ENCODE measurements at places on chromosomes 11 and 22. TPM values are rescaled to one million over a fixed set of nuclear protein-coding genes. Genes with fewer than 3 reads are reported as not detected.

DNA sequence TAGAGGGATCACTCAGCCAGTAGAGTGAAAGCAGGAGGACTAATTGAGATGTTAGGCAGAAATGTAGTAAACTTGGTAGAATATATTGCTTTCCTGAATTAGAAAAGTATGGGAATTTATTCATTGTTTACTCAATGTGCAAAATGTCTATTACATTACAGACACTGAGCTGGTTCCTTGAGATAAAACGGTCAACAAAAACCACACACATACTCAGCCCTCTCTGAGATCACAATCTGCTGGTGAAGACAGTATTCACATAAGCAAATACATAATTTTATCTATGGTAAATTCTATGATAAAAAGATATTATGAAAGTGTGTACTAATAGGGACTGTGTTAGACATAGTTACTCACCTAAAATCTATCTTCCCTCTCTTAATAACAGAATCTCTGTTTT, 833.5 kb downstream of the KCNA4 start:
- DNase-seq, result no peak

Gene PTPRCAP
- 230 TPM for total RNA-seq

Gene FXYD2
- 0.54 TPM for total RNA-seq

DNA sequence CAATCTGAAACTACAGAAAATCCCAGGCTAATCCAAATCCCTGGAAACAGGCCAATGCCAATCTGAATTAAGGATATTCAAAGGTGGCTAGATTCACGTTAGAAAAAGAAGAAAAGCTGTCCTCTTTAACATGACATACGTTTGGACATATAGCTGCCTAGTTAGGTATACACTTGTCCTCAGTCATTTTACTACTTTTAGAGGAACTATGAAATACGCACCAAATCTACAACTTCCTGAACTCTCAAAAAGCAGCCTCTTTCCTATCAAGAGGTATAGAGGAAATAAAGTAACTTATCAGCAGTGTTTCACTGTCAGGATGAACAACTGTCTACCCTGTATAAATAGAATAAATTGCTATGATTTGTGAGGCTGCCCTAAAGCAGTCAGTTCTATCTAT, 24.0 kb downstream of the KMT5B start:
- peak; percentile 17 for DNase-seq

Gene ZNF214
- total RNA-seq, result 1.3 TPM

DNA sequence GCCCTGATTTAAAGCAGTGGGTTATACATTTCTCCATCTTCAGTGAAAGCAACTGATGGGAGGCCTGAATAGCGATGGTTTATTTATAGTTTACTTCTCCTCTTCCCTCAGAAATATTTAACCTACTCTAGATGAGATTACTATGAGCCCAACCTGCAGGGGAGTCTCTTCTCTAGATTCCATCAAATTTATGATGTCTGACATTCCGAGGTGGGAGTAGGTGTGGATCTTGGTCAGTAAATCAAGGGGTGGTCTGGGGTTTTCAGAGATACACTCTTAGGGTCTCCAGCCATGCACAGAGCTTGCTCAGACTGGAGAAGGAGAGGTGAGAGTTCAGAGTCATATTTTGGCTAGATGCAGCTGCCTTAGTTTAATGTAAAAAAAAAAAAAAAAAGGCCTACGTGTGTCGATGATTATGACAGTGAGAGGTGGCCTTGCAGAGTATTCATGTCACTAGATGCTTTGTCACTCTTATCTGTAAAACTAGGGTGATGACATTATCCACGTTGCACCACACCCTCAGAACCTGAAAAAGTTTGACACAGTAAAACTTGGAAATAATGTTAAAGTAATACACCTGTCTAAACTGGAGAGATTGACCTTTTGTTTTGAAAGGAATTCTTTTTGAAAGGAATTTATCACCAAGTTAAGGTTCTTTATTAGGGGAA, 81.2 kb downstream of the EXT2 start:
- DNase-seq, result no peak

DNA sequence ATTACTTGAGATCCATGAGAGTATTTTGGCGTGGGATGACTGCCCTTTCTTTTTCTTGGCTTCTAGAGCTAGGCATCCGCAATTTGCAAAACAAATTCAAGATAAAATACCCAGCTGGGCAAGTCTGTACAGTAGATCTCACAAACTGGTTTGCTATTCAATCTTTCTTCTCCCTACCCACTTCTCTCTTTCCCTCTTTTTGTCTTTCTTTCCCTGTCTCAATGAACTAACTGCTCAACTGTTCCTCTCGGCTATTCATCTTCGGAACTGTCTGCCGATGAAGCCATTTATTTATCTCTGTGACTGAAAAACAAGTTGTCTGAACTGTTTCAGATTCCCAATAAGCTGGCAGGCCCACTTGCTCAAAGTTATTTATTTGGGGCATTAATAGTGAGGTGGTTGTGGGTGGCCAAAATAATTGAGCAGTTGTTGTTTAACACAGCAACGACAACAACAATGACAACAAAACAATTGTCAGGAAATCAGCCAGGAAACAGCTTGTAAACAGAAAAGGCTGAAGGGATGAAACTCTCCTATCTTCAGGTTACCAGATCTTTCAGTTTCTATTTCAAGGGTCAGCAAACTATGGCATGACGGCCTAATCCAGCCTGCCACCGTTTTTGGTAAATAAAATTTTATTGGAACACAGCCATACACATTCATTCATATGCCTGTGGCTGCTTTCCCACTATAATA, 76.0 kb upstream of the MTMR2 start:
- DNase-seq, result no peak

DNA sequence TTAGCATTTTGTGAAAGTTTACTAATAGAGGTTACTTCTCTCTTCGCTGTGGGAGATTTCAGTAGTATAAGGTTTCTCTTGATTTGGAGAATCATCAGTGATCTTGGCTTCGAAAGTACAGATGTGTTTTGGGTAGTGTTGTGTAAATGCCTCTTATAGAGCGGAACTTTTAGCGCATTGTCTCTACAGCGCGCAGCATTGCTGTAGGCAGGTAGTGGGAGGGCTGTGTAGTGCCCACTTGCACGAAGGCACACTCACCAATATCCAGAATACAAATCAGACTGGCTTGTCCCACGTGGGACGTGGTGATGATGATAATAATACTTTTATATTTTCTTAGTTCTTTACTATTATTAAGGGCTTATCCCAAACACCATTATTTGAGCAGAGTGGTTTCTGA, 51.4 kb downstream of the FAM83F start:
- DNase-seq, result no peak

DNA sequence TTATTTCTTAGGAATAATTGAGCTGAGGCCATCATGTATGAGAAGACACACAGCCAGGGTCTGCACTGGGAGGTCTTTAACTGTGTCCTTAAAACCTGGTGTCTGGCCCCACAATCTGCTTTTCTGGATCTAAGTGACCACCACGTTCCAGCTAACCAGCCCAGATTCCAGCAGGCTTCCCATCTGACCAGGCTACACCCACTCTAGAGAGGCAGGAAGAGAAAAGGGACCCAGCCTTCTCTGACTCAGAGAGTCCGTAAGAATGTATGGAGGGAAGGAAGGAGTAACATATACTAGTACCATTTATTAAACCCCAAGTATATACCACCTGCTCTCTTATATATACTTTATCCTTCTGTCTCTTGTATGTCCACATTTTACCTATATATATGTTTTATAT, 80.1 kb downstream of the LDLRAD3 start:
- no peak for DNase-seq

DNA sequence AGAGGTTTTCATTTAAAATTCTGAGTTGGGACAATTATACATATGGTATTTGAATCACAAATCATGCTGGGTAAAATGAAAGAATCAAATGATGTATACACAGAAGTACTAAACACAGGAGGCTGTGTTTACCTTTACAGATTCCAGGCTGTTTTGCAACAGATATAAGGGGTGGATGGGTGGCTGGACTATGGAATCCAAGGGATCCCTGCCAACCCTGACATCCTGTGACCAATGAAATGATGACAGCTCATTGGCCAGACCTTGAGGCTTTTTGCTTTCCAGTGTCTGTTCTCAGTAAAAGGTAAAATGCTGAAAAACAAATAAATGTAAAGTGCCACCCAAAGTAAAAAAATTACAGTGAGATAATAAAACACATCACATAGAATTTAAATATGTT, 3.3 kb upstream of the DDI1 start:
- no peak for DNase-seq

Gene OR8D4
- not detected for total RNA-seq

Gene BRSK2
- 4.0 TPM for total RNA-seq

Gene TRIM48
- total RNA-seq, result not detected

DNA sequence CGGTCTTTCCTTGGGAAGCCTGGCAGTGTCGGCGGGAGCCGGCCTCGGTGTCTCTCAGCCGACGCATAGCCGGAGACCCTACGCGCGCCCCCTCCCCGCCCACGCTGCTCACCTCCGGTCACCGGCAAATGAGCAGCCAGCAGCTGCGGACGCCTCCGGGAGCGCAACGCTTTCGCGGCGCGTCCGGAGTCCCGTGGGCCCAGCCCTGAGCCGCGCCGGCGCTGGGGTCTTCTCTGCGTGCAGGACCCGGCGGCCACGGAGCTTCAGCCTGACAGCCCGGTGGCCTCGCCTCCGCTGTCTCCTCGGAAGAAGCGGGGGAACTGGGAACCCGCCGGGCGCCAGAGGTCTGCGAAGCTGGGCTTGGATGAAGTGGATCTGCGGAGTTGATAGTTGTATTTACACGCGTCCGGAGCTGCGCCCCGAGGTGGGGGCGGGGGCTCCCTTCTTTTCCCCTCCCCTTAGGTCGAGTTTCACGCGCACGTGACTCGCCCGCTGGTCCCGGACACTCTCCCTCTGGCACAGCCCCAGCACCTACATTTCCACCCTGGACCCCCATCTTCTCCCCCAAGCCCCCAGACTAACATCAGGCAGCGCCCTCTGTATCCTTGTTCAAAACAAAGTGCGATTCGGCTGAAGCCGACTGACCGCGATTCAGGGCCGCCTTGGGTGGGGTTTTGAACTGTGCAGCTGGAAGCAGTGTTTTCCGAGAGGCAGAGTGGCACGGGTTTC, at the start of gene SLC43A1:
SLC43A1 (minus strand) TSS at position 371 of the 729 bp plus-strand sequence. CDS start 1,591 bp downstream, outside the sequence.
- peak; percentile 17 for DNase-seq

Gene CAPRIN1
- 145 TPM for total RNA-seq

Gene SLC22A6
- not detected for total RNA-seq

Gene ZNF215
- 2.7 TPM for total RNA-seq

DNA sequence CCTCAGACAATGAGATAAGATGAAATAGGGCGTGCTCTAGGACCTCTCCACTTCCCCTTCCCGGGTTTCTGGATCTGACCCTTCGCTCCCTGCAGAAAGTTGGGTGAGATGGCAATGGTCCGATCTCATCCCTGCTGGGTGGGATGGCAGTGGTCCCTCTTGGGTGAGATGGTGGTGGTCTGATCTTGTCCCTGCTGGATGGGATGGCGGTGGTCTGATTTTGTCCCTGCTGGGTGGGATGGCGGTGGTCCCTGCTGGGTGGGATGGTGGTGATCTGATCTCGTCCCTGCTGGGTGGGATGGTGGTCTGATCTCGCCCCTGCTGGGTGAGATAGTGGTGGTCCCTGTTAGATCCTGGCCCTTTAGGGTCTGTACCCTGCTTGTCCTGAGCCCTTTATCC, 21.3 kb downstream of the ST14 start:
- no peak for DNase-seq

Gene BATF2
- total RNA-seq, result 0.81 TPM

Gene SLC22A8
- total RNA-seq, result not detected

DNA sequence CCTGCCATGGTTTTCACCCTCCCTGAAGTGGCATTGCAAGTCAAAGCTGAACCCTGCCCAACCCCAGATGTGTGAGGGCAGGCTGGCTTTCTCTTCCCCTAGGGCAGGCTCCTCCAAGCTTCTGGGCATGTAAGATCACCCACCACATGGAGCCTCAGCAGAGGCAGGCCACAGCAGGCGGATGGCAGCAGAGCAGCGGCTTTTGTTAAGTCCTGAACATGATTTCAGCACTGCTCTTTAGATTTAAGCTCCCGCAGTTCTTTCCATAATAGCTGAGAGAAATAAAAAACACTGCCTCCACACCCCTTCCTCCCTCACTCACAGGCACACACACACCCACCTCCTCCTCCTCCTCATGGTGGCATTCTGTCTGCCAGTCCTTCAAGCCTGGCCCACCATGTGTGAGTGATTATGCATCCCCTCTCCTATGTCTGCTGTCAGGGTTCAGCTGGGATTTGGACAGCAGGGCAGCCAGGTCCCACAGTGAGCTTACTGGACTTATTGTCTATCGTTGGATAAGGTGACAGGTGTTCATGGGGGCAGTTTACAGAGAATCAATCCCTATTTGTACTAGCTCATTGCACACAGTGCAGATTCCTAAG, 5.0 kb upstream of the NTM start:
- no peak for DNase-seq

Gene PHOX2A
- not detected for total RNA-seq

- no peak for DNase-seq
Measured at GRCh38 chr11:30565027-30565426, 21.1 kb downstream of the MPPED2 start.

DNA sequence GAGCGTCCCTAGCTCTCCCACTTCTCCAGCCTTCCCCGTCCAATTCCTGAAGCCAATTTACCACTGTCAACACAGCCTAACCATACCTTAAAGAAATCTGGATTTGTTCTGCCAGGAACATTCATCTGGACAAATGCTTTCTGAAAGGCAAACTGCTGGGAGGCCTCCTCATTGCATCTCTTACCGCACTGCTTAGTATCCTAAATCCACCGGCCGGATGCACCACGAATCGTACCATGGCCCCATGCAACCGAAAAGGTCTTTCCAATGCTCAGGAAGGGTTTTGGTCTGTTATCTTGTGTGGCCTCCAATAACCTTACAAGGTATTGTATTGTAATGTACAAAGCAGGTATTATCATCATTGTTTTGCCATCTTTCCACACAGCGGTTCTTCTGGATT, 57.6 kb downstream of the MYH9 start:
- no peak for DNase-seq

DNA sequence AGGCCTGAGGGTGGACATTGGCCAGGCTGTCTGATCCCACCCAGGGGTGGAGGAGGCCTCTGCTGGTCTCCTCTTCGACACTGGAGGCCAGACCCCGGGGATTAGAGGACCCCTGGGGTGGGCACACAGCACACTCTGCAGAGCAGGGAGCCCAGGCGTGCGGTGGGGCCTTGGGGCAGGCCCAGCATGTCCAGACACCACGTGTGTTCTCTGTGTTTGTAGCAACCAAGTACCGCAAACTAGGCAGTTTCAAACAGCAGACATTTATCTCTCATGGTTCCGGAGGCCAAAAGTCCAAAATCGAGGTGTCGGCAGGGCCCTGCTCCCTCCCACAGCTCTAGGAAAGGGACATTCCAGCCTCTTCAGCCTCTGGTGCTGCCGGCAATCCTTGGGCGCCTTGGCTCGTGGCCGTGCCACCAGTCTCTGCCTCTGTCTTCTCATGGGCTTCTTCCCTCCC, 1.5 kb downstream of the PANX2 start:
- DNase-seq, result no peak

- peak; percentile 66 for DNase-seq
Measured at GRCh38 chr11:13486926-13487660, 8.7 kb downstream of the PTH start.

Gene BTBD18
- not detected for total RNA-seq

Gene FZD4
- 0.27 TPM for total RNA-seq

Gene PHLDA2
- total RNA-seq, result 1.1 TPM

GRCh38 chr11:45461514-45461913, 175.4 kb upstream of the SYT13 start:
- DNase-seq, result no peak

All from hematopoietic multipotent progenitor cell (in vitro differentiated cells).